HCT116 (cell line): ENCODE measurements at places on chromosomes 13 and 19. TPM values are rescaled to one million over a fixed set of nuclear protein-coding genes. Genes with fewer than 3 reads are reported as not detected.

GRCh38 chr19:45091031-45091923 lies 1.7 kb upstream of the PPP1R37 start:
- peak; percentile 99 for DNase-seq
- H3K27ac ChIP-seq, result peak overlapping the region; percentile 84
- H3K27me3 ChIP-seq, result no peaks in the 10 kb centered on the region

WDR87 gene
- not detected for total RNA-seq

DNA sequence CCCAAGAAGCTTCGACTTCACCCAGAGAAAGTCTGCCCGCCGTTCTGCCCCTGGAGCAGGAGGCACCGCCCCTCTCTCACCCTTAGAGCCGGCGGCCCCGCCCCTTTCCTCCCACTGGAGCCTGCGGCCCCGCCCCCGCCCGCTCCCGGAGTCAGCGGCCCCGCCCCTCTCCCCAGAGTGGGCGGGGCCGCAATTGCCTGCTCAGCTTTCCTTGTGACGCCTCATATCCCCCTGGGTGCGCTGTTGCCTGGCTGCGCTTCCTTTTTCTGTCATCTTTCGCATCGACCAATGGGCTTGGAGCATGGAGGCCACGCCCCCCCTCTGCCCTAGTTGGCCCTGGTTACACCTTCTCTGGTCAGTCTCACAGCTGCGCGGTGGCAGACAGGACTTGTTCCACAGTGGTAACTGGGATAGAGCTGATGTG lies 38.2 kb upstream of the ZNF492 start:
- no peak overlapping the region for H3K4me3 ChIP-seq
- DNase-seq, result no peak
- H3K4me1 ChIP-seq, result no peaks in the 10 kb centered on the region
- H3K36me3 ChIP-seq, result no peaks in the 10 kb centered on the region

C19orf53 gene
- 115 TPM for total RNA-seq

DNA sequence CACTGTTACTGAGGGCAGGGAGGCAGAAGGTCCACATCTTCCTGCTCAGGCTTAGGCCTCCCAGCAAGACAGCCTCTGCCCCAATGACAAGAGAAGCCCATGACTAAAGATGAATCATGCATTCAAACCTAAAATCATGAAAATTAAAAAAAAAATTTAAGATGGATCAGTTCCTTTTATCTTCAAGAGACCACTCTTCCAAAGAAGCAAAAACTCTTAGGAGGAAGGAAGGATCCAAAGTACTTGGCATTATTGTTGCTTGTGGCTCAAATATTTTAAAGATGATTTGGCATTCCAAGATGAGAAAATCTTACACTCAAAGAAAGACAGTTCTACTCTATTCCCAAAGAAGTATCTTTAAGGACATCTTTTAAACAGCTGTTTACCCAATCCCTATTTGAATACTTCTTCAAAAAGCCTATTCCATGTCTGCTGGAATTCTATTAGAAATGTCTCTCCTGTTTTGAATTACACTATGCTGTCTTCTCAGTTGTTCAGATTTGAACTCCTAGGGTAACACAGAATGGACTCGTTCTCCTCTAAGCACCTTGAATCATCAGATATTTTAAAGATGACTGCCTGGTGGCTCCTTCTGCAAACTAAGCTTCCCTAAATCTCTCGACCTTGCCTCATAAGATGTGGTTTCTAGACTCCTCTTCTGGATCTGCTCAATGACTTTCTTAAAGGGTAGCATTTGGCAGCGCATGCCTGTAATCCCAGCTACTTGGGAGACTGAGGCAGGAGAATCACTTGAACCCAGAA lies 7.0 kb downstream of the SERP2 start:
- no peak for DNase-seq
- H3K27me3 ChIP-seq, result no peaks in the 10 kb centered on the region
- peaks cover 11% of the 10 kb centered on the region; the same call in 1 of the 2 replicates for H3K4me1 ChIP-seq
- H3K27ac ChIP-seq, result no peak overlapping the region

GRCh38 chr19:16851031-16851712 lies 22.0 kb downstream of the SIN3B start:
- H3K4me1 ChIP-seq, result no peaks in the 10 kb centered on the region
- no peak overlapping the region for H3K4me3 ChIP-seq
- H3K27ac ChIP-seq, result no peak overlapping the region

CEACAM20 gene
- not detected for total RNA-seq

DNA sequence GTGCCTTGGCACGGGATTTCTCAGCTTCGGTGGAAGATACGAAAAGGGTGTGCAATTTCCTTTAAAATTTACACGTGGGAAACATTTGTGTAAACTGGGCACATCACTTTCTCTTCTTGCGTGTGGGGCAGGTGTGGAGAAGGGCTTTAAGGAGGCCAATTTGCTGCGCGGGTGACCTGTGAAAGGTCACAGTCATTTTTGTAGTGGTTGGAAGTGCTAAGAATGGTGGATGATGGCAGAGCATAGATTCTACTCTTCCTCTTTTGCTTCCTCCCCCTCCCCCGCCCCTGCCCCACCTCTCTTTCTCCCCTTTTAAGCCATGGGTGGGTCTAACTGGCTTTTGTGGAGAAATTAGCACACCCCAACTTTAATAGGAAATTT lies 7.2 kb downstream of the SLITRK5 start:
- no peak overlapping the region for H3K4me3 ChIP-seq
- no peaks in the 10 kb centered on the region for H3K36me3 ChIP-seq
- no peaks in the 10 kb centered on the region for H3K4me1 ChIP-seq
- no peak for DNase-seq
- no peaks in the 10 kb centered on the region for H3K27me3 ChIP-seq

GRCh38 chr19:34475026-34475974 lies 6.3 kb upstream of the WTIP start:
- H3K4me3 ChIP-seq, result no peak overlapping the region
- no peak overlapping the region for H3K27ac ChIP-seq
- H3K36me3 ChIP-seq, result peaks cover 11% of the 10 kb centered on the region
- H3K4me1 ChIP-seq, result no peaks in the 10 kb centered on the region
- H3K27me3 ChIP-seq, result no peaks in the 10 kb centered on the region
- no peak for DNase-seq

SLITRK6 gene
- not detected for total RNA-seq

DNA sequence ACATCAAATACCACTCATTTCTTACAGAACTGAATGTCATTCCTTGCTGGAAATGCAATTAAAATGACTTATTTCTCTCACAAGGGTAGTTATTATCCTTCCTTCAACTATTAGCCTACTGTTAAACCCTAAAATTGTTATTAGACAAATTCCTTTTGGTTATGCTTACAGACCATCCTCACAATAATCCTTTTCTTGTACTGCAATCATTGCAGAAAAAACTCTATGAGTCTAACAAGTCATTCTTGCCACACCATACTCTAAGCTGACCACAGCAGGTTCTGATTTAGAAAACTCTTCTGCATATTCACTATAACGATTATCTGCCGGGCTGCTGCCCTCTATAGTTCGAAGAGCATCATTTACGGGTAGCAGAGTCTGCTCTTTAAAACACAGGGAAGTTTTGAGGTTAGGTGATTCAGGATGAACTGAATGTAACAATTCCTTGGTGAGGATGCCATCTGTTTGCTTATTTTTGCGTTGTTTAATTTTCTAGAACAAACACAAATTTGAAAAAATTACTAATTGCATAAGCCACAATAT lies 38.2 kb downstream of the MTMR6 start:
- no peak for DNase-seq
- peaks cover 2% of the 10 kb centered on the region; the same call in 1 of the 2 replicates for H3K36me3 ChIP-seq
- no peak overlapping the region for H3K27ac ChIP-seq
- H3K4me1 ChIP-seq, result no peaks in the 10 kb centered on the region
- no peaks in the 10 kb centered on the region for H3K27me3 ChIP-seq

GRCh38 chr13:64505336-64505910 lies 2724.7 kb downstream of the PCDH9 start:
- DNase-seq, result no peak
- no peaks in the 10 kb centered on the region for H3K36me3 ChIP-seq
- no peak overlapping the region for H3K27ac ChIP-seq
- H3K4me3 ChIP-seq, result no peak overlapping the region
- H3K4me1 ChIP-seq, result no peaks in the 10 kb centered on the region

DNA sequence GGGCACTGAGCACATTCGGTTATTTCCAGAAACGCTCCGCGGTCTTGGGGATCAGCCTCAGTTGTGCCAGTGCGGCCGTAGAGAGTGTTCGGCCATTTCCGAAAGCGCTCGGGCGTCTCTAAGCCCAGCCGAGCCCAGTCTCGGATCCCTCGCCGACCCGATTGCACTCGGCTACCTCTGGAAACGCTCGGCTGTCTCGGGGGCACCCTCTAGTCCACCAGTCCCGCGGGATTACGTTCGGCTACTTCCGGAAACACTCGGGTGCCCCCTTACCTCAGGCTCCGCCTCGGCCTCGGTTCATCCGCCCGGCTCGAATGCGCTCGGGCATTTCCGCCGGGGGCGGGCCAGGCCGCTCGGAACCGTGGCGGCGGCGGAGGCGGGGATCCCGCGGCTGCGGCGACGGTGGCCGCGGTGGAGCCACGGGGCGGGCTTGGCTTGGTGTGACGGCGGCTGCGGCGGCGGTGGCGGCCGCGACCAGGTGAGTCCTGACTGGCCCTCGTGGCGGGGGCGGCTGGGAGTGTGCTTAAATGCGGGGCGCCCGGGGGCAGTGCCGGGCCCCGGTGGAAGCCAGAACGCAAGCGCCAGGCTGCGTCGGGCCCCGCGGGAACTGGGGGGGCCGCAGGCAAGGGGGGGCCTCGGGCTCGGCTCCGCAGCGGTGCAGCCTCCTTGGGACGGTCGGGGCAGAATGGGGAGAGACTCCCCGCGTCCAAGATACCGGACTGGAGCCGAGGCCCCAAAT lies at the start of gene PIK3R2:
Gene PIK3R2 (plus strand): TSS at position 347 of the 739 bp plus-strand sequence. CDS start 2,717 bp downstream, outside the sequence.
- DNase-seq, result peak; percentile 97
- peak within 1 kb of the TSS; percentile 83 for H3K4me3 ChIP-seq
- peak within 1 kb of the TSS; percentile 85 for H3K27ac ChIP-seq
- H3K27me3 ChIP-seq, result no peaks in the 10 kb centered on the region
- H3K4me1 ChIP-seq, result peaks cover 49% of the 10 kb centered on the region
- H3K36me3 ChIP-seq, result peaks cover 11% of the 10 kb centered on the region; the same call in 1 of the 2 replicates

DNA sequence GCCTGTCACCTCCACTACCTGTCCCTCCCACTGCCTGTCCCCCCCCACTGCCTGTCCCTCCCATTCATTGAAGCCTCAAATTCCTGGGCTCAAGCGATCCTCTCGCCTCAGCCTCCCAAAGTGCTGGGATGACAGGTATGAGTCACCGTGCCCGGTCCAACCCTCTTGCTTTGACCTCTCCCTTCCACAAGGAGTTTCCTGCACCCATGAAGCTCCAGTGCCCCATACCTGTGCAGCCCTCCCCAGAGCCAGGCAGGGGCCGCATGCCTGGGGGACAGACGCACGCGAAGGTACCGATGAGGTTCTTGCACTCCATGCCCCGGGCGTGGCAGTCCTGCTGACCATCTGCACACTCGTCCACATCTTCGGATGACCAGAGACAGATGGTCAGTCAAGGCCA lies 34.3 kb downstream of the CCL25 start:
- no peak overlapping the region for H3K4me3 ChIP-seq
- no peaks in the 10 kb centered on the region for H3K27me3 ChIP-seq
- no peak overlapping the region for H3K27ac ChIP-seq
- DNase-seq, result no peak
- H3K4me1 ChIP-seq, result peaks cover 18% of the 10 kb centered on the region

DNA sequence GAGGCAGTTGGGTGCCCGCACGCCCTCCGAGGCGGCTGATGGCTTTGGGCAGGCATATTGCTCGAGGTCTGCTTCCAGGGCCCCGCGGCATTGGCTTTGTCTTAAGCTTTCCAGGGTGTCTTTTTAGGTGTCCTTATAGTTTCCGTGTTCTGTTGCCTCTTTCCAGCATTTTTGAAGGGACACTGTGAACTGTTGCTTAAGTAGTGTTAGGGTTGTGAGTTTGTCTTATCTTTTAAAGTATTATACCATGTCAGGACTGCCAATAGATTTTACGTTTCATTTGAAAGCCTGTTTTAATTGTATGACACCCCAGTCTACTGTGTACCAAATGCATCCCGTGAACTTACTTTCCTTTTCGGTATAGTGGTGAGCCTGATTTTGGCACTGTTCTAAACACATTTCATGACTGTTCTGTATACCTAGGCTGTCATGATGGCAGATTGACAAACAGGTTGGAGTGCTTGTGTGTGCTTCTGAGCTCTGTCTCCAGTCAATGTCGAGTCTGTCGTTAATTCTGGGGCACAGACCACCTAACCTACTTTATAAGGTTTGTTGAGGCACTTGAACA lies 656 bp downstream of the PCCA start:
- no peaks in the 10 kb centered on the region for H3K27me3 ChIP-seq
- DNase-seq, result no peak
- H3K4me1 ChIP-seq, result peaks cover 22% of the 10 kb centered on the region
- peaks cover 5% of the 10 kb centered on the region for H3K36me3 ChIP-seq

- no peaks in the 10 kb centered on the region for H3K4me1 ChIP-seq
- H3K27ac ChIP-seq, result no peak overlapping the region
- no peaks in the 10 kb centered on the region for H3K36me3 ChIP-seq
- H3K27me3 ChIP-seq, result no peaks in the 10 kb centered on the region
- H3K4me3 ChIP-seq, result no peak overlapping the region
Observed at GRCh38 chr13:20997301-20998161, 63.9 kb downstream of the LATS2 start.

DNA sequence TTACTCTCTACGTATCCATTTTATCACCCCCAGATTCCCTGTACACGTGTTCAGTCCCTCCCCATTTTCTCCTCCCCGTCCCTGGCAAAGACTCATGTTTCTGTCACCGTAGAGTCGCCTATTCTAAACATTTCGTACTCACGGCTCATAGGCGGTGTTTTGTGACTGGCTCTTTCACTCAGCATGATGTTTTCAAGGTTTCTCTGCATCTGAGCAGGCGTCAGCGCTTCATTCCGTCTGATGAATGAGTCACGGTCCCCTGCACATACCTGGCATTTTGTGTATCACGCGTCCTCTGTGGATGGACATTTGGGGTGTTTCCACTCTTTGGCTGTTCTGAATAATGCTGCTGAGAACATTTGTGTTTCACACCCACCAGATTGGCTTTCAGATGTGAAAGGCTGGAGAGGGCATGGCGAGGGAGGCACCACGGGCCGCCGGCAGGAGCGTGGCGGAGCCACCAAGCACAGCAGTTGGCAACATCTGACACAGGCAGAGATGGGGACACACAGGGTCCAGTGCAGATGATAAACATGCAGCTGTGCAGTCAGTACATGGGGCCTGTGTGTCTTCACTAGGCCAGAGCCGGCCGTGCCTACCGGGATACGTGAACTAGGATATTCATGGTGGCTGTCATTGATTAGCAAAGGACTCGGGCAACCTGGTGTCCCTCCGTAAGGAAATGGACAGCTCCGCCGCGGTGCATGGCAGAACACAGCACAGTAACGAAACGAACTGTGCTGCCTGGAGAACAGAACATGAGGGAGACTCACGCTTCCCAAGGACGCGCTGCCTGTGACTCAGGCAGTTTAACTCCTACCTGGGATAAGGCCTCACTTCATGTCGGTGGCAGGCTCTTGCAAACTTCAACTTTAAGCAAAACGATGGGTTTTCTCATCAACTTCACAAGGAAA lies 117.2 kb downstream of the ATP11A start:
- no peak overlapping the region for H3K4me3 ChIP-seq
- H3K27ac ChIP-seq, result no peak overlapping the region
- no peak for DNase-seq
- no peaks in the 10 kb centered on the region for H3K27me3 ChIP-seq

TRPC4 gene
- total RNA-seq, result not detected
